ENCODE measurements at places on chromosomes 5 and 9. TPM values are rescaled to one million over a fixed set of nuclear protein-coding genes. Genes with fewer than 3 reads are reported as not detected.

DNA sequence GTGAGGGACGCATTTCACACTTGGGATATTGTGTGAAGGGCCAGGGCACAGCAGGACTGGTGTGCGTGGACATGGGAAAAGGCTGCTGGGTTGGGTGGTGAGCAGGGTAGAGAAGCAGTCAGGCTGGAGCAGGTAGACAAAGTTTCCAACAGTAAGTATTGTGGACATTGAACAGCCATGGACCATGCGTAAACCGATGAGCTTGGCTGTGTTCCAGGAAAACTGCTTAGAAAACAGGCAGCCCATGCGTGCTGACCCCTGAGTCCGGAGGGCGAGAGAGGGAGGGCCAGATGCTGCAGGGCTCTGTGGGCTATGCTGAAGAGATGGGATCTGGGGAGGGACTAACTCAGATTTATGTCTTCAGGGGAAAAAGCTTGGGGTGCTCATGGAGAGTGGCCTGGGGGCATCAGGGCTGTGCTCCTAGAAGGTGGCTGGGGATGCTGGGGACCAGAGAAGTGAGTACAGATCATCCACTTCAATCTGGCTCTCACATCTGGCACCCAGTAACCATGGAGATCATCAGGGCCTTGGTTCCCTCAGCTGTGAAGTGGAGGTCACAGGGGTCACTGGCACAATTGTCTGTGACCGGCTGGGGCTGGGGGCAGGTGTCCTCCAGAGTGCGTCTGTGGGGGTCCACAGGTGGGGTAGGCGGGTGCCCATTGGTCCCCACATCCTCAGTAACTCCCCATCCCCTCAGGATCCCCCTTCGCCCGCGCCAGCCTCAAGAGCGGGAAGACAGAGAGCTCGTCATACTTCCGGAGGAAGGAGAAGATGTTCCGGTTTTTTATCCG is 93.3 kb downstream of the CACNA1B start:
- DNase-seq = no peak

The RHOBTB3 gene
- total RNA-seq = 183 TPM

- DNase-seq = no peak
Observed at GRCh38 chr5:180498378-180498777, 4.2 kb downstream of the CNOT6 start.

- no peak for DNase-seq
Observed at GRCh38 chr9:88809355-88810161, 181.7 kb upstream of the S1PR3 start.

GRCh38 chr9:109440117-109440515 is 58.0 kb downstream of the PTPN3 start:
- no peak for DNase-seq

GRCh38 chr5:14305045-14305444 is 161.9 kb downstream of the TRIO start:
- peak; percentile 66 for DNase-seq

DNA sequence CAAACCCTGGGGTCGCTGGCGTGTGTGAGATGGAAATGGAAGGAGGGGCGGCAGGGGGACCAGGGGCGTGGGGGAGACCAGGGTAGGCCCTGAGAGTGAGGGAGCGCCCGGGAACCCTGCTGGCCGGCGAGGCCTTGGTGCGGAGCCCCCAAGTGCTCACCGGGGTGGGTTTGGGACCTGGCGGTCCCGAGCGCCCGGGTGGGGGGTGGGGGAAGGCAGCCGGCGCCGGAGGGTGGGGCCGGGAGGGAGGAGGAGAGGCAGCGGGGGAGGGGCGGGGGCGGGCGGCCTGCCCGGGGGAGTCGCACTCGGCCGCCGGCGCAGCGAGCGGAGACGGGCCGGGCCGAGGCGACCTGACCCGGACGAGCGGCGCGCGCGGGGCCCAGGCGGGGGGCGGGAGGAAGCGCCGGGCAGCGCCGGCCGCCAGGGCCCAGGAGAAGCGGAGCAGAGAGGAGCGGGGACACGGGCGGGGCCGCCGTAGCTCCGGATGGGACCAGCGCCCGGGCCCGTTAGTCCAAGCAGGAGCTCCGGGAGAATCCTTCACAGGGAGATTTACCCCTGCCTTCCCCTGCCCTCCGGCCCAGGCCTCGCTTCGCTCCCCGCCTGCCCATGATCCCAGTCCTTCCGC is at the start of gene NPR2:
Gene NPR2, plus strand, starts transcription at position 295 of the 625 bp plus-strand sequence. CDS start 818 bp downstream, outside the sequence.
- no peak for DNase-seq

- DNase-seq = no peak
Observed at GRCh38 chr9:14247577-14247976, 66.4 kb downstream of the NFIB start.

GRCh38 chr5:537098-537497 is 12.8 kb upstream of the SLC9A3 start:
- no peak for DNase-seq

DNA sequence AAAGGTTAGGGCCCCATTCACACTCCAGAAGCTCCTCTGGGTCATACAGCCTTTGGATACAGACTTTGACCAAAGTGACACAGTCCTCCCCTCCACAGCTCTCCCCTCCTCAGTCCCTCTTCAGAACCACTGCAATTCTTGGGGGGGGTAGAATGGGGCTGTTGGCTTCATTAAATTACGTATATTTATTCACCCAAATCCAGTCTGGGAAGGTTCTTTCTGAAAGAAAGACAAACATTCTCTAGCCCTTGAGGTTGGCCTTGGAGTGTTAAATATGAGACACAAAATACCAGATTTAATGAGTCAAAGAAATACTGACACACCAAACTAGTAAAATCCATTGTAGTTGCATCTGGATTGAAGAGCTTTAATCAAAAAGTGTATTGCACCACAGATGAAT is 16.1 kb downstream of the ARPC5L start:
- DNase-seq = no peak

GRCh38 chr5:17991775-17992174 is 357.5 kb downstream of the TAF11L14 start:
- DNase-seq = no peak

DNA sequence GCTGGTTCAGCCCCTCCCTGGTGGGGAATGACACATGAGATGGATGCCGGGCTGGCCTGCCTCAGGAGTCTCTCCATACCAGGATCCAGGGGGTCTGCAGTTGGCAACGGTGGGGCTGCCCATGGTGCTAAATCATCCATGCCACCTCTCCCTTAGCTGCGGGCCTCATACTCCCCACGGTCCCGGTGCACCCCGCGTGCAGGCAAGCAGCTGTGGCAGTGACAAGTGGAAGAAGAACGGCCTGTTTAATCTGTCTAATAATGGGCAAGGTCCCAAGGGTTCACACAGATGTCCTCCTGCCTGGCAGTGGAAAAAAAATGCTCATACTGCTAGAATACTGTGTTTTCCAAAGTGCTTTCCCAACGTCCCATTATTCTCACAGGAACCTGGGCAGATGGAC is 196.9 kb upstream of the PANK3 start:
- no peak for DNase-seq

- DNase-seq = no peak
Observed at GRCh38 chr9:13502484-13502883, 223.0 kb upstream of the MPDZ start.

- peak; percentile 95 for DNase-seq
Observed at GRCh38 chr9:14314424-14314928, 535 bp upstream of the NFIB start.

- DNase-seq = no peak
Observed at GRCh38 chr9:121551985-121552753, 52.5 kb upstream of the GGTA1 start.

DNA sequence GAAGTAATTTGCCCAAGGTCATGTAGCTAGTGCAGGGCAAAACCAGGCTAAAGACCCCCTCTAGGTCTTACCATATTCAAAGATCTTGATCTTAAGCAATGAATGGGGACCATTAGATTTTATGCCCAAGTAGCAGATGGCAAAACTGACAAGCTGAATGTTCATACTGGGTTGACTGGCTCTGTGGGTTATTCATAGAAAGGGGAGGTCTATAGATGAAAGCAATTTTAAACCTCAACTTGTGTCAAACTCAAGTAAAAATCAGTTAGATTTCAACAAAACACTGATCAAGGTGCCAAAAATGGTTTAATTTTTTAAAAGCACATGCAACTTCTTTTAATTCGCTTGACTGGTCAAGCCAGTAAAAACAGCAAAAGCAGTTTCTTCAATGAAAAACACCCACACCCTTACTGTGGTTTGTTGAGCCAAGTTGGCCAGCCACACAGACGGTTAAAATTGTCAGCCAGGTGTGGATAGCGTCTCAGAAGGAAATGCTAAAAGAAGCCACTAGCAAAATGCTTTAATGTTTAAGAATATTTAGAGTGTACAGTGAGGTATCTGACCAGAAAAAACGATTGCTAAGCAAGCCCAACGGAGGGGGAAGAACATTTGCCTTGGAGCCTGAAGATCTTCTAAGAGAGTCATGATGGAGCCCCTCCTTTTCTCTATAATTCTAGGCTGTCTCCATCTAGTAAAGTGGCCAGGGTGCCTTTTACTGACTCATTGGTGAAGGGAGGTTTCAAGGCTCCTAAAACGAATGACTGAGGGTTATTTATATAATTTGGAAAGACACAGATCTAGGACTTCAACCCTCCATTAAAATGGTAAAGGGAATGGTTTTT is 539.6 kb upstream of the CLINT1 start:
- peak; percentile 47 for DNase-seq

DNA sequence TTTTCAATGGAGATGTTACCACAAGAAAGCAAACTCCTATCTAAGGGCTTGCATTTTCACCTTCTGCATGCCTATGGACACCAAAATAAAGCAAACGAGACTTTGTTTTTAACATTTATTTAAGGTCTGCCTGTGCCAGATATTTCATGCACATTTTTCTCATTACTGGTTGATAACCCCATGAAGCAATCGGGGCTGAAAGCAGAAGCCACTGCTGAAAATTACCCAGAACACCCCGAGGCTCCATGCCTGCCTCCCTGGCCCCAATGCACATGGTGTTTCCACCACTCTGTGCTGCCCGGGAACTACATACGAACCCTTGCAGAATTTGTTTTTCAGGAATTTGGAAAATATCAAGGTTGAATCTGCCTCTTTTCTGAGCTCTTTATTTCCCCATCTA is 240.1 kb downstream of the NR2F1-AS1 start:
- DNase-seq = no peak

DNA sequence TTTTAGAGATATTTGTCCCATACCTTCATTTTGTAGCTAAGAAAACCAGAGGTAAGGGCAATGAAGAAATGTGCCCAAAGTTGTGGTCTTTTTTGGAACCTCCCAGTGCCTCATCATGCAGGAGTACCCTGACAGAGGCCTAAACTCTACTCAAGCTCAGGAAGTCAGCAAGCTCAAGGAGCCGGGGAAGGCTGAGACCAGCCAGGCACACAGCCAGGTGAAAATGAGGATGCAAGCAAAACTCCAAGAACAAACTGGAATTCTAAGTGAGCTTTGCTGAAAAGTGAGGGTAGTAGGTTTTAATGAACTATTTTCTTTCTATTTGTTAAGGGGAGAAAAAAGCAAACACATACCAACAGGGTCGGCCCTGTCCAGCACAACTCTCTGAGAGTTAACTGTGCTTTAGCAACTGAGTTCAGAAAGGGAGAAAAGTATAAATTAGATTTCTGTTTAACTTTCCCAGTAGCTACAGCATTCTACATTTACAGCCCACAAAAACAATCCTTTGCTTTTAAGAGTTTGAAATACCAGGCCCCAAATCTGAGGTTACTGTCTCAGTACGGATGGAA is 146.4 kb downstream of the GNAQ start:
- DNase-seq = no peak

DNA sequence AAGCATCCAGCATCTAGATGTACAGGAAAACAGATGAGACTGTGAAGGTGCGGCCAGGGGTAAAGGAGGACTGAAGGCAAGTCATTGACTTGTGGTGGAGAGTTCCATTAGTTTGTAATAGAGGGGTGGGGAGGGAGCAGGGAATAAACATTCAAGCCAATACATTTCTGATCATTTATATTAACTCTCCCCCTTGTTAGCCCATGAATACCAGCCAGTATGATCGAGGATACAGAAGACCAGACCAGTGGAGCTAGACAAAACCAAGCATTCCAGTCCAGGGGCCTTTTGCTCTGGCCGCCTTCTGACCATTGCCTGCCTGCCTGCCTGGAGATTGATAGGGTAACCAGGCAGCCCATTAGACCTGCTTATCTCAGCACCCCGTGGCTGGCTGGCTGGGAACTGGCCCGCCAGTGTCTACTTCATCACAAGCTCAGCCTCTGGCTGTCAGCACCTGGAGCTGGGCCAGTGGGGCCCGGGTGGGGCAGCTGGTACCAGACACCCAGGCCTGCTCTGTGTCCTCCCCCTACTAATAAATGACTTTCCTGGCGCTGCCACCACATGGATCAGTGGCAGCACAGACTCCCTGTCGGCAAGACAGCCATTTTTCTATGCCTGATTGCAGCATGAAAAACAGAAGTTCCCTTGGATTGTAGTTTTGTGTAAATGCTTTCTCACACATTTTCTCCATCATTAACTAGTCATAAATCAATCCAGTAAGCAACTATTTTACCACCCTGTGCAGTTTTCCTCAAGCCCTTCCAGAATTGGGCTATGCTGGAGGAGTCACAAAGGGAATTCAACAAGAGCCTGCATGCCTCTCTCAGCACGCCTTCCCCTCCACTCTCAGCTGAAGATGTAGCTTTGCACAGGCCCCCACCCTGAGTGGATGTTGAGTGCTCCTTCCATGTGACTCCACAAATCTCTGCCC is 181.3 kb downstream of the SNCAIP start:
- DNase-seq = peak; percentile 40

- DNase-seq = no peak
Observed at GRCh38 chr5:15604986-15605385, 105.0 kb downstream of the FBXL7 start.

The SLC6A19 gene
- total RNA-seq = not detected

GRCh38 chr5:174145821-174146220 is 100.3 kb downstream of the NSG2 start:
- DNase-seq = no peak

GRCh38 chr5:103620851-103621547 is 58.4 kb upstream of the NUDT12 start:
- peak; percentile 40 for DNase-seq

- DNase-seq = peak; percentile 84
Observed at GRCh38 chr9:71647094-71647591, 121.2 kb downstream of the CEMIP2 start.

GRCh38 chr9:89194421-89195130 is 16.0 kb upstream of the SHC3 start:
- no peak for DNase-seq

The DPM2 gene
- total RNA-seq = 7.1 TPM

DNA sequence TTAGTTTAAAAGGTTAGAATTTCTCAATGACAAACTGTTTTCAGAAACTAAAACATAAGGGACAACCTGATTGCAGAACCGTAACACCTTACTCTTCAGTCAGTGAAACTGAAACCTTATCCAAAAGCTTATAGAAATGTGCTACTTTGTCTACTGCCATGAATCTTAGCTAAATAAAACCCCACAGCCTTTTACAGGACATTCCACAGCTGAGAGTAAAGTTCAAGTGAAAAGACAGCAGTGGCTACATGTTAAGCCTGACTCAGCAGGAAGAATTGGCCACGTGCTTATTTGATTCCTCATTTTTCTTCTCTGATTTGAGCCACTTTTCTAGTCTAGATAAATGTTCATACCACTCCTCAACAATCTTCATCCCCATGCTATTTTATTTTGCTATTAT is 278.7 kb upstream of the ISL1 start:
- no peak for DNase-seq

Measured in renal cortical epithelial cell (primary cell).